ENCODE measurements at places on chromosomes 3 and 15.

DNA sequence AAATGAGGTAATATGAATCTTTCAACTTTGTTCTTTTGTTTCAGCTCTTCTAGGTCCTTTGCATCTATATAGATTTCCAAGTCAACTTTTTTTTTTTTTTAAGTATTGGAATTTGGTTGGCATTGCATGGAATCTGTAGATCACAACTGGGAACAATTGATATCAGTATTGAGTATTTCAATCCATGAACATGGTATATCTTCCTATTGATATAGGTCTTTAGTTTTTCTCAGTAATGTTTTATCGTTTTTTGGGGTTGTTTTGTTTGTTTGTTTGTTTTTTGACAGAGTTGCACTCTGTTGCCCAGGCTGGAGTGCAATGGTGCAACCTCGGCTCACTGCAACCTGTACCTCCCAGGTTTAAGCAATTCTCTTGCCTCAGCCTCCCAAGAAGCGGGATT is 137.2 kb downstream of the EEFSEC start:
- no peak for DNase-seq

- peak; percentile 5 for DNase-seq
Observed at GRCh38 chr15:43105077-43105736, 631 bp downstream of the UBR1 start.

- DNase-seq, result no peak
Observed at GRCh38 chr3:136249091-136249490, 1.0 kb upstream of the PCCB start.

GRCh38 chr3:44926921-44927320 is 49.1 kb downstream of the ZDHHC3 start:
- DNase-seq, result no peak

DNA sequence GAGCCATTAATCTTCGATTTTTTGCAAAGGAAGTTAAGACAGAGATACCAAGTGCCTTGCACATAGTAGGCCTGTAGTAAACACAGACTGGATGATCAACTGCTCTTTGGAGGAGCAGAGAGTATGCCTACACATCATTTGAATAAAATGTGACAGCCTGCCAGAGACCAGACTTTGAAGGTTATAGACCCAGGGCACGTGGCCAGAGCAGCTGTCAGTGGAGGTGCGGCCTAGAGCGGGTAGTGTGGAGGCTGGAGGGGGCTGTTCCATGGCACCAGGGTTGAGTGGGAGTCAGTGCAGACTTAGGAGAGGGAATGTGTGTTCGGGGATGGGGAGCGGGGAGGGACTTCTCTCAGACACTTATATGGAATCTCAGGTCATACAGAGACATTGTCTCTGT is 80.8 kb downstream of the SMAD3 start:
- DNase-seq, result peak; percentile 93

GRCh38 chr15:74500401-74500800 is 39.4 kb upstream of the UBL7 start:
- no peak for DNase-seq

DNA sequence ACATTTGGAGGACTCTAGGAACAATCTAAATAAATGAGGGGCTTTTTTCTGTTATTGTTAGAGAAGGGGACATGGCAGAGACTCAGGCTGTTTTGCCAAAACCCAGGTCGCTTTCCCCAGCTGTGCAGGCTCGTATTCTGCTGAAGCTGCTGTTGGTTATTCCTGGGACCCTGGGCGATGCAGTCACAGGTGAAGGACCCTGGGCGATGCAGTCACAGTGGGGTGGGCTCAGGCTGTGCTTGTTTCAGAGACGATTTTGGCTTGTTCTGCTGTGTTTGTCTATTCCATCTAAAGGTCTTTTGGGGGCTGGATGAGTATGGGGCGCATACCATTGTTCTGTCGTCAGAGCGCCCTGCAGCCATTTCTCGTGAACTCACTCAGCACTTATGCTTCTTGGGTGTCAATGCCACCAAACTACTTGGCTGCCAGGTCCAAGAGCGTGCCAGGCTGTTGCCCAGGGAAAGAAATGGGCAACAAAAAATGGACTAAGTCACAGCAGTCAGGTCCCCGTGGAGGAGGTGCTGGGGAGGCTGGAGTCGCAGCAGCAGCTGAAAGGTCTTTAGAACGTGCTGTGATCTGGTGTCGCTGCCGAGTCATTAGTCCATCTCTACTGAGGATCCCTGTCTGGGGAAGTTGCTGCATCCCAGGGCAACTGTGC is 151.4 kb downstream of the CHDH start:
- no peak for DNase-seq

GRCh38 chr3:69997631-69998307 is 1.8 kb upstream of the SAMMSON start:
- no peak for DNase-seq

- DNase-seq, result peak; percentile 67
Observed at GRCh38 chr3:98577178-98577895, 16.1 kb downstream of the CPOX start.

DNA sequence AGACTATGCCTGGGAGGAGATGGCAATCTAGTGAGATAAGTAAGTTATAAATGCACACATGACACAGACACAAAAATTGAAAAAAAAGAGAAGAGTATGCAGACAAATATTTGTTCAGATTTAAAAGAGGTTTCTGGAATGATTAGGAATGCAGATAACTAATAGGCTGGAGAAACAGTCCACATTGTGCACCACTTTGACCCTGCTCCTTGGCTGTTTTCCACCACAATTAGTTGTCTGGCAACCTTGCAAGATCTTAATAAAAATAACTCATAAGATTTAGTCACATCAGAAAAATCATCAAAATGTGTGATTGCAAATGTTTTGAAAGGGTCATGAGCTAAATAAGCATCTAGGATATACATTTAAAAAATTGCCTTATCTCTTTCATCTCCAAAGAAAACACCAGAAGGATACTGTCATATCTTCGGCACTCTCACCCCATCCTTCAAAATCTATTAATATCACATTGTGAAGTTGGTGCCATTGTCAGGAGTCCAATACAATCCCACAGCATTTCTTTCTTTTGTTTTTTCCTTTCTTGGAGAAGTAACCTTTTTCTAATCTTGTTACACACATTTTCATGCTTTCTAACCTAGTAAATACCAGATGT is 153.7 kb upstream of the KCNMB2 start:
- peak; percentile 93 for DNase-seq

GRCh38 chr15:52020221-52021085 is 1.4 kb downstream of the MAPK6 start:
- DNase-seq, result peak; percentile 45

DNA sequence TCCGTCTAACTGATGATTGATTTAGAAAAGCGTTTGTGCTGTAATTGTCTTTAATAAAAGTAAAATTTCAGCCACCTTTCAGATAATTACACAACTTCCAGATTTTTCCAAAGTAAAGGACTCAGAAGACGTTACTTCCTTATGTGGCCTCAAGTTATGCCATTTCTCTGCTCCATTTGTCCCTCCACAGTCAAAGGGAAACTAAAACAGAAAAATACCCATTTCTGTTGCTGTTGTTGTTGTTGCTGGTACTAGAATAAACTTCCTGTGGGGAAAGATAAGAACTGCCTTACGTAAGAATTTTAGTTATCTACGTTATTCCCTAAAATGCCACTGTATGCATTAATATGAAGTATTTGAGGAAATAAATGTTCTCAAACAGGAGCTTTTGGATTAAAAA is 153.9 kb downstream of the P3H2 start:
- DNase-seq, result no peak

DNA sequence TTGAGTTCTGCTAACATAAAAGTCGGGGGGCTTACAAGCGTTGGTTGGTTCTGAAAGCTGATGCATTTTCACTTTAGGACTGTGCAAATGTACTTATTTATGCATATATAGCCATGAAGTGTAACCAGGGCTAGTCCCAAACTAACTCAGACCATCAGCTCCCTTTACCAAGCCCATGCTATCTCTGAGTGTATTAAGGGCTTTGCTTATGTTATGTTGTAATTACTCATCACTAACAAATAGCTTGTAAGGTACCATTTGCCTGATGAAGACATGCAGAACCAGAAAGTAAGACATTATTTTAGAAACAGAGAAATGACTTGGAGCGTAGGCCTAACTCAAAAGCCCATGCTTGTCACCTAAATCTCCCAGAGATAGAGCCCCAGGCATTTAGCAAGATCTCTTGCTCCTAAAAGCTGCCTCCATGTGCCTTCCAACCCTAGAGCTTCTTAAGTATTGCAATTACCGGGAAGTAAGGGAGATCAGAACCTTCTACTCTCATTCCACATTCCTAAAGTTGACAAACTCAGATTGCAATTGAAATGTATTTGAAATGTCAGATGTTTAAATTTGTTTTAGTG is 362.9 kb upstream of the RBMS3 start:
- DNase-seq, result no peak

- DNase-seq, result peak; percentile 45
Observed at GRCh38 chr15:26628879-26629529, 143.9 kb downstream of the GABRB3 start.

- DNase-seq, result peak; percentile 10
Observed at GRCh38 chr15:32029862-32030781, at the start of gene CHRNA7. TSS of gene CHRNA7 (plus strand) at chr15:32030515. CDS start at chr15:32030595, 80 bp downstream.

GRCh38 chr15:100111125-100112060 is 230.4 kb downstream of the ADAMTS17 start:
- peak; percentile 83 for DNase-seq

DNA sequence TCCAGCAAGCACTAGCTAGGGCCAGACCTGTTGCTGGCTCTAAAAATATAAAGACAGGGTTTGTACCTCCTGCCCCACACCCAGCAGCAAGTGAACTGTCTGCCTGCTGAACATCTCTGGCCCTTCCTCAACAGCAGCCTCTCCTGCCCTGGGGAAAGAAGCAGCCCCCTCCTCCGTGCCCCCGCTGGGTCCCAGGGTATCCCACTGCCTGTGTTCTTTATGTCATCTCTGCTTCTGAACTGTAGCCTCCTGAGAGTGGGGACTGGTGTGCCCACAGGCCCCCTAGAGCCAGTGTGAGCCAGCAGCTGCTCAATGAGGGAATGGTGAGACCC is 54.5 kb downstream of the ACAD9 start:
- DNase-seq, result no peak

GRCh38 chr15:81491414-81492096 is 117.5 kb upstream of the TMC3 start:
- peak; percentile 43 for DNase-seq

DNA sequence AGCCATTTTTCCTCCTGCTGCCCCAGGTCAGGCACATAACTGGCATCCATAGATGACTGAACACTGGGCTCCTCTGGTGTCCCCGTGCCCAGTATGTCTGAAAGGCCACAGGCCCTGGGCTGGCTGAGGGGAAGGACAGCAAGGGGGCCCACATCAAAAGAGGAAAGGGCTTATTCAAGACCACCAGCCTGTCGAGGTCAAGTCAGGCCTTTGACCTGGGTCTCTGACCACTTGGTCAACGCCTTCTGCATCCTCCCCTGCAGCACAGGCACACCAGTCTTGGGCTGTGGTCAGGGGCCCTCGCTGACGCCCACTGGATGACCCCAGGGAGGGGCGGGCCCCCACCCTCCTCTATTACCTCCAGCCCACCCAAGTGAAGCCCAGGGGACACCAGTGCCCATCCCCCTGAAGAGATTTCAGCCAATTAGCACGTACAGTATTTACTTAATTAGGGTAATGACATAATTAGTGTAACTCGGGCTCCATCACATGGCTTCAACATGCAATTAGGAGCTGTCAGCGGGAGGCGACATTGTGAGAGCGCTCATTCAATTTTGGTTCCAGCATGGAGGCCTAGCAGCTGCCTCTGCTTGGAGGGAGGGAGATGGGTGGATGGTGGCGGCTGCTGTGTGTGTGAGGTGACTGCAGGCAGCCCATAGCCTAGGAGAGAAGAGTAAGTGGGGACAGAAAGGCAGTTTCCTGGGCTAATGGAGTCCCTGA is 13.5 kb upstream of the DNAH1 start:
- DNase-seq, result no peak

DNA sequence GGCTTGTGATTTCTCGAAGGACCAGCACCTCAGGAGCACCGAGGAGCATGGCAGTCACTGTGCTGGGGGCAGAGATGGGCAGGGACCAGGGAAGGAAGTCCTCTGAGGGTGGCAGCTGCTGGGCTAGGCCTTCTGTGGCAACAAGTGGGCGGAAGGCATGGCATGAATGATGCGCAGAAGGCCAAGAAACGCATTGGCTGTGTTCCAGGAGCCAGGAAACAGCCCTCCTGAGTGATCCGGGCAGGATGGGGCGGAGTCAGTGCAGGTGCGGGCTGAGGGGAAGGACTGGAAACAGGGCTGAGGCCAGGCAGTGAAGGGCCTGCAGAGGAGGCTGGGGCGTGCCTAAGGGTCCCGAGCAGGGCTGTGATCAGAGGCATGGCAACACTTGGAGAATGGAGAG is 23.6 kb downstream of the MRPS11 start:
- no peak for DNase-seq

DNA sequence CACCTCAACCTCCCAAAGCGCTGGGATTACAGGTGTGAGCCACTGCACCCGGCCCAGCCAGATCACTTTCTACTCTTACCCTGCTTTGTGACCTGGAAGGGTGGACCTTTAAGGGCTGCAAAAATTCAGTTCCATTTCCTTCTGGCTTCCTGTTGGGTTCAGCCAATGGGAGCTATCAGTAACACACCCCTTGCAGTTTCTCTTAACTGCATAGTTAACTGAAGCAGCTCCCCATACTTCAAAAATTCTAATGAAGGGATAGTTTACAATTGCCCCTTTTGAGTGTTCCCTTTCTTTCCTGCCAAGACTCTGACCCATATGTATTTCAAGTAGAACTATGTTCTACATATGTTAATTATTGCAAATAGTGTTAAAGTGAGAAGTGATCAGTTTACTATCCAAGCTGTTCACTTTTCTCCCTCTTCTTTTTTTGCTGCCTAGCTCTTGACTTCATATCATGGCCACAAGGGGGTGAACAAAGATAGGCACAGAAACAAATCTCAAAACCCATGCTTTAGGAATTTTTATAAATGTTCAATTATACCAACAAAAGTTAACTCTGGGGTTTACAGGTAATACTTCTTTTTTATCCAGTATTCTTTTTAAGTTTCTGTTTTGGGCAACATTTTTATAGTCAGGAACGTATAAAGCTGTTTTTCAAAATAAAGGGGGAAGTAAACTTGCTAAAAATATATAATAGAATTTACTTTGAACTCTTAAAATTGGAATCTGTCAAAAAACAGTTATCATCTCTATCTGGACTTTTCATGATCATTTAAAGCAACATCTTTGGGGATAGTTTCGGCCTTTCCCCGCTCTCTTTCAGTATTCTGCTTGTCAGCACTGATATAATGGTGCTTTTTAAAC is 8.1 kb downstream of the PGBD4 start:
- DNase-seq, result peak; percentile 57

GRCh38 chr3:189947948-189948723 is 172.6 kb downstream of the P3H2 start:
- peak; percentile 43 for DNase-seq

DNA sequence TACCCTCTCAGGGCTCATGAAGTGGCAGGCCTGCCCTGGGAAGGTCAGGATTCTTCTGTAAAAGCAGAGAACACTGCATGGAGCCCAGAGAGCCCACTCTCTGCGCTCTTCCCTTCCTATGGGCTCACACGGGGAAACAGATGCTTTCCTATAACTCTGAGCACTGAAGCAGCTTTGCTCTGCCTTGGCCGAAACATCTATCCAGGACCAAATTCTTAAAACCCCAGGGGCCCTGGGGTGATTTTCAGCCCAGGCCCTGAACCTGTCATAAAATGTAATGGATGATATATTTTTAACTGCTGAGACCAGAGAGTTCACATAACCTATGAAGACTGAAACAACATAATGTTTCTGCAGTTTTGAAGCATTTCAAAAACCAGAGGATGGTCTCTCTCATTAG is 249.9 kb upstream of the CTDSPL start:
- DNase-seq, result no peak

All from fibroblast of mammary gland (primary cell).